Subcutaneous adipose tissue (tissue), 4 donors: ENCODE measurements at places on chromosomes 2 and 18. TPM values are rescaled to one million over a fixed set of nuclear protein-coding genes. Genes with fewer than 3 reads are reported as not detected.

Gene EFR3B
- 0.66 TPM for total RNA-seq

Gene TTR
- not detected for total RNA-seq

Gene AMER3
- total RNA-seq: not detected

Gene TMEM198
- total RNA-seq: 1.5 TPM

Gene GLI2
- total RNA-seq: 0.82 TPM

Gene ATG4B
- total RNA-seq: 103 TPM

Gene LHCGR
- total RNA-seq: 2.7 TPM

Gene SLC5A7
- not detected for total RNA-seq

Gene GULP1
- 42.2 TPM for total RNA-seq

Gene HS6ST1
- total RNA-seq: 32.2 TPM

Gene CHRNG
- not detected for total RNA-seq

Gene IL36A
- not detected for total RNA-seq

Gene KLHL41
- 0.66 TPM for total RNA-seq

Gene WNT10A
- total RNA-seq: not detected

Gene CHST9
- total RNA-seq: not detected

Gene C2orf80
- not detected for total RNA-seq

Gene LTBP1
- 11.0 TPM for total RNA-seq

Gene CLEC4F
- total RNA-seq: 0.38 TPM

Gene SERPINB12
- not detected for total RNA-seq

Gene DGKD
- 17.2 TPM for total RNA-seq

Gene TFCP2L1
- total RNA-seq: 7.9 TPM

Gene DES
- 6.0 TPM for total RNA-seq

Gene CD207
- not detected for total RNA-seq

Gene CPS1
- total RNA-seq: 6.7 TPM

Gene GLS
- total RNA-seq: 135 TPM

Gene NOL4
- not detected for total RNA-seq

Gene RPRM
- total RNA-seq: not detected

Gene DPYSL5
- not detected for total RNA-seq

Gene CFC1
- not detected for total RNA-seq

Gene PRSS56
- not detected for total RNA-seq

Gene SLC23A3
- 0.66 TPM for total RNA-seq

Gene STPG4
- total RNA-seq: not detected

Gene D2HGDH
- total RNA-seq: 13.7 TPM

Gene PSTPIP2
- total RNA-seq: 7.5 TPM
